Activated CD4-positive, alpha-beta T cell treated with anti-CD3 and anti-CD28 coated beads, Interleukin-2, amount 10 ng/mL, durations not matched to agents 7 days and 5 days (primary cell): ENCODE measurements at places on chromosomes 7 and 10. TPM values are rescaled to one million over a fixed set of nuclear protein-coding genes. Genes with fewer than 3 reads are reported as not detected.

CPXM2 gene
- not detected for total RNA-seq

COX15 gene
- total RNA-seq: 40.6 TPM

MYPN gene
- total RNA-seq: not detected

MTPN gene
- 128 TPM for total RNA-seq

CPA2 gene
- not detected for total RNA-seq

DNA sequence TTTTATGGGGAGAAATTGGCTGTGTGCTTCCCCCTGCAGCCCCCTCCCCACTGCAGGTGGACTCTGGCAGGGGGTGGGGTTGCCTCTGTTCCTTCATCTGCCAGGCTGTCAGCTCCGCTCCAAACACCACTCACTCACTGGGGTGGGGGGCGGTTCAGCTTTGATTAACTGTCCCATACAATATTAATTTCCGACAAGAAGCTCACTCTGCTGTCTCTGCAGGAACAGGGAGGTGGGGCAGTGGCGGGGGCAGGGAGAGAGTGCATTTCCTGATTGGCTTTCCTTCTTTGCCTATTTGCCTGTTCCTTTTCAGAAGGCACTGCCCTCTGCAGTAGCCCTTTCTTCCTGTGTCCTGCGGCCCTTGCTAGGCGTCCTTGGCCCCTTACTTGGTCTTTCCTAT is 500.8 kb downstream of the PLXNA4 start:
- H3K4me3 ChIP-seq: no peak overlapping the region
- no peak overlapping the region for H3K27ac ChIP-seq
- no peak for DNase-seq
- peaks cover 6% of the 10 kb centered on the region for H3K27me3 ChIP-seq

DNA sequence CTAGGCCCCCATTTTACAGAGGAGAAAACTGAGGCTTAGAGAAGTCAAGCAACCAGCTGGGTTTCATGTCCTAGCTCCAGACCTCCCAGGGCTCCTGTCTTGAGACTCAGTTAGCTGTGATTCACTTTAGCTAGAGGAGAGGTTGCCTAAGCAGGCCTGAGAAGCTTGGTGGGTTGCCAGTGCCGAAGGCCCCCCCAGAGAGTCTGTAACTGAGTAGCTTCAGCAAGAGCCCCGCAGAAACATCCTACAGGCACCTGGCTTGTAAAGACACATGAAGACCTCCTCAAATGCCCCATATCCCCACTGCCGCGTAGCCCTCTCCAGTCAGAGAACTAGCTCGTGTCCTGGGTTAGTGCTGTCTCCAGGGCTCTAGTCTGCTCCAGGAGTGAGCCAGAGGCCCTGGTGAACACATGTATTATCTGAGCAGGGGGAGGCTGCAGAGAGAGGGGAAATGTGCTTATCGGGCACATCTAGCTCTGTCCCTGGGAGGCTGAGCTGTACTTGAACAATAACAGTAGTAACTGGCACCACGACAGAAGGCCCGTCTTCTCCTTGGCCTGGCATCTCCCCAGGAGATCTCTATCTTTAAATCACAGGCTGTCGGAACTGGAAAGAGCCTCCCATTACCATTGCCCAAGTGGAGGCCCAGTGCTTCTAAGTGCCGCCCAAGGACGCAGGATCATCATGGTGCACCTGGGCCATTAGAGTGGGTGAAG is 28.9 kb downstream of the UNC5B start:
- H3K36me3 ChIP-seq: no peaks in the 10 kb centered on the region
- no peak for DNase-seq
- H3K4me3 ChIP-seq: no peak overlapping the region
- H3K27ac ChIP-seq: no peak overlapping the region
- H3K4me1 ChIP-seq: no peaks in the 10 kb centered on the region

- no peaks in the 10 kb centered on the region for H3K36me3 ChIP-seq
- H3K27ac ChIP-seq: no peak overlapping the region
These were observed 93.0 kb upstream of the SORCS3 start for GRCh38 chr10:104548090-104548489.

- no peaks in the 10 kb centered on the region for H3K4me1 ChIP-seq
- DNase-seq: no peak
- no peaks in the 10 kb centered on the region for H3K27me3 ChIP-seq
- no peak overlapping the region for H3K4me3 ChIP-seq
These were observed 41.5 kb downstream of the PSPH start for GRCh38 chr7:56009695-56010094.

DNA sequence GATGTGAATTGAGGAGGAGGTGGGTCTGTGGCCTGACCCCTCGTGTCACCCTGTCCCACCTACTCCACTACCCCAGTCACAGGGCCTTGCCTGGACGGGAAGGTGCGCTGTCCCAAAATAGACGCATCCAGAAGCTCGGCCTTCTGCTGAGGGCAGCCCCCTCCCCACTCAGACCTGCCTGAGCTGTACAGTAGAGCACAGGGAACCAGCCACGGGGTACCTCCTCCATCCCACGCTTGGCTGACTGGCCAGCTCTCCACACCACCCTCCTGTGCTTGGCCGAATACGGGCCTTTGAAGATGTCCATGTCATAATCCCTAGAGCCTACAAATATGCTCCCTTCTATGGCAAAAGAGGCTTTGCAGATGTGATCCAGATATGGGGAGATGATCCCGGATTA is 88.3 kb downstream of the CHST15 start:
- no peak overlapping the region for H3K27ac ChIP-seq
- H3K4me3 ChIP-seq: no peak overlapping the region
- H3K4me1 ChIP-seq: peaks cover 2% of the 10 kb centered on the region
- H3K36me3 ChIP-seq: no peaks in the 10 kb centered on the region
- no peaks in the 10 kb centered on the region for H3K27me3 ChIP-seq

- H3K27ac ChIP-seq: no peak overlapping the region
- H3K4me1 ChIP-seq: no peaks in the 10 kb centered on the region
- H3K36me3 ChIP-seq: no peaks in the 10 kb centered on the region
These were observed 109.6 kb downstream of the BICC1 start for GRCh38 chr10:58622246-58622645.

DNA sequence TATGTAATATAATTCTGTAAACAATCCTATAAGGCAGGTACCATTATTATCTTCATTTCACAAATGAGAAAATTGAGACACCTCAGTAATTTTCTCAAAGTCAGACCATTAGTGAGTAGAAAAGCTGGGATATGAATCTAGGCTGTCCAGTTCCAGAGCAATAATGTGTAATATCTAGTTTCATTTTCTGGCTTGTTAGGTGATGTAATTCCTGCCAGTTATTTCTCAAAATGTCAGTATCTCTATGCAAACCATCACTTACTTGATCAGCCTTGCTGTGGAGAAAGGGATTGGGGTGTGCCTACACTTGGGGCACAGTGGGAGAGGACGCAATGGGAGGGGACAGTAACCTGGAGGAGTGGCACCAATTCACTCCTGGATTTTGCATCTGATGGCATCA is 157.5 kb downstream of the LYZL1 start:
- H3K27ac ChIP-seq: no peak overlapping the region
- H3K27me3 ChIP-seq: no peaks in the 10 kb centered on the region
- no peak for DNase-seq
- H3K4me1 ChIP-seq: peaks cover 12% of the 10 kb centered on the region

GRCh38 chr10:35130663-35131062 is 4.0 kb downstream of the CREM start:
- peak overlapping the region; percentile 61 for H3K4me3 ChIP-seq
- peaks cover 10% of the 10 kb centered on the region for H3K36me3 ChIP-seq
- DNase-seq: no peak
- peak overlapping the region; percentile 83 for H3K27ac ChIP-seq
- H3K27me3 ChIP-seq: no peaks in the 10 kb centered on the region
- peaks cover 64% of the 10 kb centered on the region for H3K4me1 ChIP-seq

DNA sequence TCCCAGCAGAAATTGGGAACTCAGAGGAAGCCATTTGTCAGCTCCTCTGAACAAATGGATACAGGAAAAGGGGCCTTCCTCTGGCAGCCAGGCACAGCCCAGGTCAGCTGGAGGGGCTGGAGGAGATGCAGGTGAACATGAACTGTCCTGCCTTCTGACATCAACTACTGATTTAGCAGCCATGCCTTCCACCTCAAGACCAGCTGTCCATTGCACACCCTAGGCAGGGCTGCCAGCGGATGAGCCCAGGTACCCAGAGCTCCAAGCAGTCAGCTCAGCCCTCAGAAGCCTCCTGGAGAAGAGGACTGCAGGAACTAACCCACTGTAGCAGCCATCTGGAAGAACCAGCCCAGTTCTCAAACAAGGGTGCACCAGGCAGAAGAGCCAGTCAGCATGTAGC is 44.1 kb upstream of the GDF10 start:
- no peaks in the 10 kb centered on the region for H3K27me3 ChIP-seq
- no peak overlapping the region for H3K4me3 ChIP-seq
- H3K4me1 ChIP-seq: peaks cover 53% of the 10 kb centered on the region
- peaks cover 15% of the 10 kb centered on the region for H3K36me3 ChIP-seq

DNA sequence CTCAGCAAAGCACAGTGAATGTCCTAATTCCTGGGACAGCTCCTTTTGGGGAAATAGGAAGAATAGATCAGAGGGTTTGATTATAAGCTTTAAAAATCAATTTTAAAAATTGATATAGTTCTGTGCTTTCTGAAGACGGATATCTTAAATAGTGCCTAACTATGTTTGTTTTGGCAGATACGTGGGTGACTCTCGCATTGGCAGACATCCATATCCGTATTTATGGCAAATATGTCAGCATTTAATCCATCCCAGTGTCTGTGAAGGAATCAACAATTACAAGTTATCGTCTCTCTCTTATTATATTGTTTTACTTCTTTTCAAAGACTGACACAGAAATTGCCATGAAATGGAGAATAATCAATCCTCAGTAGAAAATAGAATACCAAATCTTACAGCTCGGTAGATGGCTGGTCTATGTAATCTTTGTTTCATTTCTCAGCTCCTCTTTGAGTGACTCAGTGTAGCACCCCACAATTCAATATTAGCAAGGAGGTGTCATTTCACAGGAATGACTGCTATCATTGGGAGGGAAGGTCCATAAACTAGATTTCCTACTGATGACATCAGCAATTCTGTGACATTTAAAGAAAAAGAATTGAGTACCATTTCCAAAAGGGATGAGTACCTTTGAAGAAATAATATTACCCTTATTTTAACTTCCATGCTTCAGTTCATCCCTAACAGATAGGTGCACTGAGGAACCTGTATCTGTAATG is 186.4 kb upstream of the NFE2L3 start:
- peaks cover 28% of the 10 kb centered on the region for H3K27me3 ChIP-seq
- no peak for DNase-seq
- H3K27ac ChIP-seq: no peak overlapping the region

GRCh38 chr10:34609287-34609940 is 205.7 kb downstream of the PARD3 start:
- H3K4me3 ChIP-seq: no peak overlapping the region
- no peaks in the 10 kb centered on the region for H3K27me3 ChIP-seq
- H3K36me3 ChIP-seq: no peaks in the 10 kb centered on the region
- H3K4me1 ChIP-seq: no peaks in the 10 kb centered on the region

GRCh38 chr10:30378201-30378995 is 29.3 kb upstream of the MTPAP start:
- H3K4me1 ChIP-seq: peaks cover 13% of the 10 kb centered on the region
- H3K36me3 ChIP-seq: no peaks in the 10 kb centered on the region
- H3K27ac ChIP-seq: no peak overlapping the region
- H3K27me3 ChIP-seq: peaks cover 33% of the 10 kb centered on the region
- H3K4me3 ChIP-seq: no peak overlapping the region
- DNase-seq: no peak

GRCh38 chr10:287026-287709 is 151.9 kb downstream of the ZMYND11 start:
- H3K36me3 ChIP-seq: no peaks in the 10 kb centered on the region
- no peak overlapping the region for H3K27ac ChIP-seq
- peaks cover 18% of the 10 kb centered on the region for H3K4me1 ChIP-seq
- no peak for DNase-seq
- H3K4me3 ChIP-seq: no peak overlapping the region
- no peaks in the 10 kb centered on the region for H3K27me3 ChIP-seq

GRCh38 chr7:28804990-28805389 is 153.1 kb downstream of the TRIL start:
- H3K4me3 ChIP-seq: no peak overlapping the region
- no peaks in the 10 kb centered on the region for H3K4me1 ChIP-seq
- no peak overlapping the region for H3K27ac ChIP-seq
- H3K36me3 ChIP-seq: no peaks in the 10 kb centered on the region

DNA sequence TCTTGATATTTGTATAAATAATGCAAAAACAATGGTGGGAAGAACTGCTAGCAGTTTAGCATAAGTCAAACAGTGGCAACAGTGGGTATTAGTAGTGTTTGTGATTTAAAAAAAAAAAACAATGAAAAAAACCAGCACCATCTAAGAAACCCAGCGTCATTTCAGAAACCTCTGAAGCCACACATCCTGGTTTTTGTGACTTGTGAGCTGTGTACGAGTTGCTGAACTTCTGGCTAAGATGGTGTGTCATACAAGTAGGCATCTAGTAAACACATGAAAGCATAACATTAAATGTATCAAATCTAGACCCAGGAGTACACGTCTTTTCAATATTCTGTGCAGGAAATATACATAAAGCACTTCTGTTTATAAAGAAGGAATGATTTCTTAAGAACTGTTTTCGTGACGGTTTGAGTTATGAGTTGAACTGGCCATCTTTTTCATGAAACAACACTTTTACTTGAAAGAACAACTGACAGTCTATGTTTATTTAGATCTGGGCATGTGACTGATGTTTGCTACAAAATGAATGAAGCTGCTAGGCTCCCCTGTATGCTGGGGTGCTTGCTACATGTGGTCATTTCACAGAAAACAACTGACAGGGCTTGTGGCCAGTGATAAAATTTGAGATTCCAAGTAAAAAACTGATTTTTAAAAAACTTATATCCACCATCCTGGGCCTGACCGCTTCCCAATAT is 143.5 kb downstream of the PIP4K2A start:
- H3K36me3 ChIP-seq: peaks cover 59% of the 10 kb centered on the region
- DNase-seq: peak; percentile 52
- H3K27ac ChIP-seq: peak overlapping the region; percentile 84
- no peaks in the 10 kb centered on the region for H3K27me3 ChIP-seq
- H3K4me3 ChIP-seq: no peak overlapping the region

- no peaks in the 10 kb centered on the region for H3K27me3 ChIP-seq
- no peak overlapping the region for H3K27ac ChIP-seq
- no peaks in the 10 kb centered on the region for H3K36me3 ChIP-seq
- H3K4me1 ChIP-seq: no peaks in the 10 kb centered on the region
- no peak overlapping the region for H3K4me3 ChIP-seq
These were observed 170.7 kb upstream of the CTBP2 start for GRCh38 chr10:125331056-125331455.
